Activated CD4-positive, alpha-beta T cell treated with anti-CD3 and anti-CD28 coated beads, Interleukin-2, amount 10 ng/mL, durations not matched to agents 24 days and 14 days (primary cell): ENCODE measurements at places on chromosomes 5 and 9. TPM values are rescaled to one million over a fixed set of nuclear protein-coding genes. Genes with fewer than 3 reads are reported as not detected.

DNA sequence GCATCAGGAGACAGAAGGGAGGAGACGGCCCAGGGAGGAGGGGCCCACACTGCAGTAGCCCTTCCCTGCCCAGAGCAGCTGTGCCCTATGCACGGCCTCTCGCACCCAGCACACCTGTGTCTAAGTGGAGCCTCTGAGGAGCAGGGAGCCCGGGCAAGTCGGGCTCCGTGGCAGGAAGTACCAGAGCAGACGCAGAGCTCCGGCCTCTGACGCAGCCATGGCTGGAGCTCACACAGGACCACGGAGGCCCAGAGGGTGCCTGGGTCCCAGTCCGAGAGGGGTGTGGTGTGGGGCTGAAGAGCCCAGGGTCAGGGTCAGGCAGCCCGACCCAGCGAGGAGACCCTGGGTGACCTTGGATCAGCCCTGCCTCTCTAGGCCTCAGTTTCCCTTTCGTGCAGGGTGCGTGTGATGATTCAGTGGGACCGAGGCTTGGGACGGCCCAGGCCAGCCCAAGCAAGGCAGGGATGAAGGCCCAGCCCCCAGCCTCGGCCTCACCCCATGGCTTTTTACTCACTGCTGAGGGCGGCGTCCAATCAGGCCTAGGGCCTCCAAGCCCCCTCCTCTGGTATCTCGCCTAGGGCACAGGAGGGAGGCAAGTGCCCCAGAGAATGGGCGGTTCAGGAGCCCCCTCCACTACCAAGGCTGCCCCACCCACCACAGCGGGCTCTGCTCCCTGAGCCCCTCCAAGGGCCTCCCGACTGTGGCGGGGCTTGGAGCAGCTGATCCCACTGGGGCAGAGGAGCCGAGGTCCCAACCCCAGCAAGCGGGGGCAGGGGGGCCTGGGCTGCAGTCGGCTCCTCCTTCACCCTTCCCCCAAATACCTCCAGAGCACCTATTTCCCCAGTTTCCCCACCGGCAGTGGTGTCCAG is 4.3 kb upstream of the AGPAT2 start:
- H3K4me1 ChIP-seq, result no peaks in the 10 kb centered on the region
- DNase-seq, result no peak
- no peak overlapping the region for H3K27ac ChIP-seq
- no peak overlapping the region for H3K4me3 ChIP-seq
- H3K36me3 ChIP-seq, result no peaks in the 10 kb centered on the region
- peaks cover 4% of the 10 kb centered on the region for H3K27me3 ChIP-seq

DNA sequence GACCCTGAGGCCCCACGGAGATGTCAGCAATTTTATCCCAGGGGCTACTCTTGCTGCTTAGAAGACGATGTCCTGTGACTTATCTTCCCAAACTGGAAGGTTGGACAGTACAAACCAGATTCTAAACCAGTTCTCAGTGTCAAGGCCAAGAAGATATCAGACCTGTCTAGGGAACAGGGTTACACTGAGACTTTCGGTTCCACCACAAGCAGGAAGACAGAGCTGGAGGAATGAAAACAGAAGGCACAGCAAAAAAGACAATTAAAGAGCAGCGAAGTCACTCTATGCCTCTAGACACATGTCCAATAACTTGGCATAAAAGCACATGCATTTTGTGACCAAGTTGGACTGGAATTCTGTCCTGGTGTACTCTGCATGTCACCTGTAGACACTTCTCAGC is 73.4 kb upstream of the TMEM252 start:
- H3K36me3 ChIP-seq, result no peaks in the 10 kb centered on the region
- H3K4me1 ChIP-seq, result no peaks in the 10 kb centered on the region
- no peak for DNase-seq
- no peak overlapping the region for H3K27ac ChIP-seq
- peaks cover 4% of the 10 kb centered on the region for H3K27me3 ChIP-seq
- no peak overlapping the region for H3K4me3 ChIP-seq

- no peaks in the 10 kb centered on the region for H3K4me1 ChIP-seq
- no peaks in the 10 kb centered on the region for H3K27me3 ChIP-seq
- H3K36me3 ChIP-seq, result peaks cover 20% of the 10 kb centered on the region
- DNase-seq, result no peak
- no peak overlapping the region for H3K4me3 ChIP-seq
- H3K27ac ChIP-seq, result no peak overlapping the region
Measured at GRCh38 chr5:1824109-1824821, 23.1 kb downstream of the NDUFS6 start.

DNA sequence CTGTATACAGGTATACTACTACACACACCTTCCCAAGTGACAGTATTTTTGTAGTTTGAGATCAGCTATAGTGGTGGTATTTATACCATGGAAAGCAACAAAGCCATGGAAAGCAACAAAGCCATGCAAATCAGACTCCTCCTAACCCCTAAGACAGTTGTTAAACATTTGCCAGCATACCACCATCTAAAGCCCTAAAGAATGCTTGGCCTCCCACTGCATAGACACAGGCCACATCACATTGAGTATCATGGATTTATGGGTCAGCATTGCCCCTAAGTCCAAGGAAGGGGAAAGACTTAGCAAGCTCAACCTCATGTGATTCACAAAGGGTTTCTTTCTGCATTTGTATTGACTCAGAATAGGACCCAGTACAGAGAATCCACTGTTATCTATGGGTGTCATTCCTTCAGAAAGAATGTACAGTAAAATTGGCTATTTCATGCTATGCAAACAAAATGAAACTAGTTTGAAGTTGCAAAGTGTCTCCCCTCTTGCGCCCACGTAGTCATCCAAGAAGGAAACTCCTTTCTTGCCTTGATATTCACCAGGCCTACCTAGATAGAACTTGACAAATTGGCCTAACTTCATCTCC is 70.4 kb upstream of the IQGAP2 start:
- DNase-seq, result no peak
- H3K27ac ChIP-seq, result peak overlapping the region; percentile 57
- H3K36me3 ChIP-seq, result peaks cover 2% of the 10 kb centered on the region
- no peaks in the 10 kb centered on the region for H3K27me3 ChIP-seq
- no peak overlapping the region for H3K4me3 ChIP-seq

DNA sequence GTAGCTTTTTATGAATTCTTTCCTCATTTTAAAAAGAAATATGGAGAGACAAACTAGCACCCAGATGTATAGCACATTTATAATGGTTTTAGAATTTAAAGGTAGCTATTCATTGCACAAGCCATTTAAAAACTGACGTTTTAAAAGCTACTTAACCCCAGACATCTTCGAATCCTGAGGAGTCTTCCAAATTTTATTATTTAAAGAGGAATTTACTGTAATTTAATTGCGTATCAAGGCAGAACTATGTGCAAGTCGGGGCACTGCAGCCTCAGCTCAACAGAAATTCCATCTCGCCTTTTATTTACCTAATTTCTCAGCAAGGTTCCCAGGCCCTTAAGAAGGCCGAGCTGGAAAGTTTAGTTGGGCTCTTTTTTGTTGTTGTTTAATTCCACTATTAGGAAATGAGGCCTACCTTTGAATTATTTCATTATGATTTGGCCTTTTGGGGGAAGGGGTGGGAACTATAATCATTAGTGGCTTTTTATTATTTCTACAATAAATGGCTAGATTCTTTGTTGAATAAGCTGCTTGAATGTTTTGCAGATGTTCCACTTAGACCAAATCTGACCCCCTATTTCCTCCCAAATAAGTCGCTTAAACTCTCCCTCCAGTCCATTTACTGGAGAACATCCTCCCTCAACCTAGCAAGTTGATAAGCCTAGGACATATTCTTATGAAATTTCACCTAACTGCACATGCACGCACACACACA is 20.2 kb downstream of the NR2F1 start:
- DNase-seq, result no peak
- H3K27ac ChIP-seq, result no peak overlapping the region
- H3K36me3 ChIP-seq, result peaks cover 5% of the 10 kb centered on the region
- peaks cover 51% of the 10 kb centered on the region for H3K27me3 ChIP-seq

GRCh38 chr5:42235837-42236236 is 187.4 kb upstream of the GHR start:
- H3K27ac ChIP-seq, result no peak overlapping the region
- no peaks in the 10 kb centered on the region for H3K4me1 ChIP-seq
- H3K4me3 ChIP-seq, result no peak overlapping the region
- H3K27me3 ChIP-seq, result no peaks in the 10 kb centered on the region
- no peaks in the 10 kb centered on the region for H3K36me3 ChIP-seq

- no peaks in the 10 kb centered on the region for H3K27me3 ChIP-seq
- peaks cover 24% of the 10 kb centered on the region for H3K36me3 ChIP-seq
- H3K4me3 ChIP-seq, result no peak overlapping the region
- no peak for DNase-seq
Measured at GRCh38 chr9:128635266-128636023, 21.2 kb downstream of the DYNC2I2 start.

Gene SH2D3C
- total RNA-seq, result 22.2 and 23.3 TPM in 2 replicates
